Fibroblast of the aortic adventitia (primary cell): ENCODE measurements at places on chromosomes 16 and 17.

- DNase-seq, result peak; percentile 94
These were observed 10.1 kb downstream of the DYNC1LI2 start for GRCh38 chr16:66741169-66741900.

GRCh38 chr16:80366023-80366422, 174.8 kb upstream of the DYNLRB2 start:
- DNase-seq, result no peak

DNA sequence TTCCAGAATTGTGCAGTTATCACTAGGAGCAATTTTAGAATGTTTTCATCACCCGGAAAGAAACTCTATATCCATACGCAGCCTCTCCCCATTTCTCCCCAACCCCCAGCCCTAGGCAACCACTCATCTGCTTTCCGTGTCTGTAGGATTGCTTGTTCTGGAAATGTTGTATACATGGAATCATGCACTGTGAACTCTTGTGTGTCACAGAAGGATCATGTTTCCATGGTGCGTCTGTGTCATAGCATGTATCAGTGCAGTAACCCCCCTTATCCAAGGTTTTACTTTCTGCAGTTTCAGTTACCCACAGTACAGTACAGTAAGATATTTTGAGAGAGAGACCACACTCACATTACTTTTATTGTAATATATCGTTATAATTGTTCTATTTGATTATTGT, 299.4 kb downstream of the CPPED1 start:
- DNase-seq, result no peak

DNA sequence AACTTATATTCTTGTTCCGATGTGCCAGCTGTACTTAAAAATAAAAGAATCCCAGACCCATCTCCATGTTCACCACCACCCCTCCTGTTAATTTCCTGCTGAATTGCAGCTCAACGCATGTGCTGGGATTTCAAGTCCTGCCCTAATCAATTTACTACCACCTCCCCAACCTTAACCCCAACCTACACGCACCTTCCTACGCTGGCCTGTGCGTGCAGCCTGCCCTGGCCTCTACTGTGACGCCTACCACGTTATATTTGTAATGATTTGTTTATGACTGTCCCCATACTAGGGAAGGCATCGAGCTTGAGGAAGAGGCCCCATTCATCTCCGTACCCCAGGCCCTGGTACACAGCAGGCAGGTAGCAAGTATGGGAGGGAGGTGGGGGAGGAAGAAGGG, 251.1 kb downstream of the MRTFB start:
- DNase-seq, result no peak

GRCh38 chr17:74339537-74340195, 13.6 kb downstream of the KIF19 start:
- no peak for DNase-seq

GRCh38 chr16:46768809-46769208, 20.7 kb upstream of the MYLK3 start:
- no peak for DNase-seq

- DNase-seq, result peak; percentile 57
These were observed 40.8 kb downstream of the CYB5B start for GRCh38 chr16:69465083-69465721.

GRCh38 chr17:66750116-66750515, 84.8 kb upstream of the CACNG5 start:
- no peak for DNase-seq

- DNase-seq, result no peak
These were observed 4.7 kb downstream of the FBXL16 start for GRCh38 chr16:700684-701584.

GRCh38 chr17:74325376-74325742, 667 bp upstream of the KIF19 start:
- DNase-seq, result no peak

GRCh38 chr17:82031885-82032627, 578 bp downstream of the RAC3 start:
- DNase-seq, result no peak

- DNase-seq, result no peak
These were observed 35.4 kb downstream of the GINS2 start for GRCh38 chr16:85653290-85653891.

- DNase-seq, result no peak
These were observed 3.4 kb downstream of the TERF2 start for GRCh38 chr16:69382421-69382820.

GRCh38 chr16:31134625-31135534, 647 bp downstream of the PRSS8 start:
- no peak for DNase-seq

- peak; percentile 54 for DNase-seq
These were observed 38.4 kb upstream of the CSNK2A2 start for GRCh38 chr16:58236231-58236690.

DNA sequence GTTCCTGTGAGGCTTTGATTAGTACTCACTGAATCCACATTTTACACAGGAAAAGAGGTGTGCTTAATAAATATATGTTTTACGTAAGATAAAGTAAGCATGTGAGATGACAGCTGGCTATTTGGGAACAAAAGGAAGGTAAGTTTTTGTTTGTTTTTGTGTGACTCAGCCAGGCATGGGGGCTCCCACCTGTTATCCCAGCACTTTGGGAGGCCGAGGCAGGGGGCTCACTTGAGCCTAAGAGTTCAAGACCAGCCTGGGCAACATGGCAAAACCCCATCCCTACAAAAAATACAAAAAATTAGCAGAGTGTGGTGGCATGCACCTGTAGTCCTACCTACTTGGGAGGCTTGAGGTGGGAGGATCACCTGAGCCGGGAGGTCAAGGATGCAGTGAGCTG, 17.9 kb downstream of the GPR142 start:
- no peak for DNase-seq

DNA sequence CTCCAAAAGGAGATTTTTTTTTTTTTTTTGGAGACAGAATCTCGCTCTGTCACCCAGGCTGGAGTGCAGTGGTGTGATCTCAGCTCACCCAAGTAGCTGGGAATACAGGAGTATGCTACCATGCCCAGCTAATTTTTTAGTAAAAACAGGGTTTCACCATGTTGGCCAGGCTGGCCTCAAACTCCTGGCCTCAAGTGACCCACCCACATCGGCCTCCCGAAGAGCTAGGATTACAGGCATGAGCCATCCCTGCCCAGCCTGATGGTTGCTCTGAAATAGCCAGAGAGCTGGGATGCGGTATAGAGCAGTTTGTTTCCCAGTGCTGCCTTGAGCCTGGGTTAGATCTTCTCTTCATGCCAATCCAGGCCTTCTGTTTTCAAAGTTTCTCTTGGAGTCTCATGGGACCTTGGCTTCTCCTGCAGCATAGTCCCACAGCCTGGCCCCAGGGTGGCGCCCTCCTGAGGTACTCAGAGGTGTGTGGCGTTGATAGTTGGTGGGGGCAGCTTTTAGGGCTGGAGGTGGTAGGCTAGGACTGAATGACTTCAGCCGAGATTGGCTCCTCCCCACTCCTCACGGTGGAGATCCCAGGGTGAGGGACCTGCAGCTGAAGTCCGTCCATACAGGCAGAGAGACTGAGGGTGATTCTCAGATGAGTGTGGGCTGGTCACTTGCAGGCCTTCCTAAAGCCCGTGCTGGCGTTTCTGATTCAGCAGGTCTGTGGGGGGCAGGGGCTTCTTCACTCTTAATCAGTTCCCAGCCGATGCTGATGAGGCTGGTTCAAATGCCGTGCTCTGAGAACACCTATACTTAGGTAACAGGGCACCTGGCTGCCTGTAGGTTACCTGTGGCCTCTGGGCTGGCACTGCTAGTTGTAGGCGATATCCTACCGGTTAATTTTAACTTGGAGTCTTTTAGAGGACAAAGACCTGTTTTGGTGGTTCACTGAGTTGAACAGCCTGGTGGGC, 52.0 kb downstream of the TNFRSF13B start:
- DNase-seq, result no peak

DNA sequence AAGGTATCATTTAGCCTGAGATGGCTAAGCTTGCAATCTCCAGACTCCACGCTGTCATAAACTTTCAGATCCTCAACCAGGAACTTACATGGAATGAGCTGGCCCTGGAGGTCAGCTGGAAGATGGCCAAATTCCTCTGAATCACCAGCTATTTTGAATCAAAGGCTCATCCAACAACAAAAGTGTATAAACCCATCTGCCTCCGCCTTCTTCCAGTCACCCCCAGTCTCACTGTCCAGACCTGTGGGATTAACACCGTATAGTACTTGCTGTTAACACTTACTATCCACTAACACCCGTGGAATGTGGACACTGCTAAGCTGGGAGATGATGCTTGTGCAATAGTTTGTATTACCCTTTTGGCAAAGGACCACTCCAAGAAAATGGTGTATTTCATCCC, 1.9 kb upstream of the LCMT1 start:
- DNase-seq, result peak; percentile 97

DNA sequence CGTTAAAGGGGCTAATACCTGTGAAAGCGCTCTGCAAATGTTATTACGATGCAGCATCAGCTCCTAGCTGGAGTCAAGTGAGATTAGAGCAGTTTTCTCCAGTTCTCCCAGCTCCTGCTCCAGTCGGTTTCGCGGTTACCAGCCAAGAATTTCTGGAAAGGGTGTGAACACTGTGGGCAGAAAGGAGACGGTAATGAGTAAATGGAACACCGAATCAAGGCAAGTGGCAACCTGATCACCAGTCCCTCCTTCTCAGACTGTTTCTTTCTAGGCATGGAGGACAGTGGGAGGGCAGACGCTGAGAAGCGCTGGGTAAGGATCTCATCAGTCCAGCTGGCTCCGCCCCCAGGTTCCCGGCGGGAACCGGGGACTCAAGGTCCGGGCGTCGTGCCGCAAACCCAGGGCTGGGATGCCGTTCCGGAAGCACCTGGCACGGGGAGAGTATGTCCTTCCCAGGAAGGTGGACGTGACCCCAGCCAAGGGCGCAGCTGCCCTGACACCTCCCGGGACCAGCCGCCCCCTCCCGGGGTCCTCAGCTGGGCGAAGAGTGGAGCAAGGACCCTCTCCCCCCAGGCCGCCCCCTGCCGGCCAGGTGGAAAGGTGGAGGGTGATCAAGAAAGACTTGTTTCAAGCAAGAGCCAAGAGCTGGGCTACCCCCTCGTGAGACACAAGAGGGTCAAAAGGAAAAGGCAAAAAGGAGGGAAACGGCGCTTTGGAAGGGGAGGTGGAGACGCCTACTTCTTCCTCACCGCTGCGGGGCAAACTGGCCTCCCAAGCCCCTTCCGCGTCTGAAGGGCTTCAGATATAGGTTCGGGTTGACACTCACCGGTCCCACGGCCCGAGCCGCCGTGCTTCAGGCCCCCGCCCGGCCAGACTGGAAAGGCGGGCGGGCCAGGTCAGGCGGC, 481 bp downstream of the MYO19 start:
- DNase-seq, result peak; percentile 32

DNA sequence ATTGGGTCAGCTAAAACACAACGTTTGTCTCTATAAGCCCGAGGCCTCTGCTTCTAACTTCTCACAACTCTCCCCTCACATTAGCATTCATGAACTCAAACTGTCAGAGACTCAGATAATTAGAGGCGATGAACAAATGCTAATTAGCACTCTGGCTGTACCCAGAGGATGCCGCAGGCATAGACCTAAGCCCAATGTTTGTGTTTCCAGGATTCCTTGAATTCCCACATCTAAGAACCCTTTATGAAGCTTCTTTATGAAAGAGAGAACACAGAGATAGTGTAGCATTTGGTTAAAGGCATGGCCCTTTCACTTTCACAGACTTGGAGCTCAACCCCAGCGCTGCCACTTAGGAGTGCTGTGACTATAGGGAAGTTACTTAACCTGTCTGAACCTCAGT, 512.2 kb downstream of the GRIN2A start:
- no peak for DNase-seq

GRCh38 chr16:4958510-4959438, 644 bp downstream of the SEC14L5 start:
- no peak for DNase-seq

DNA sequence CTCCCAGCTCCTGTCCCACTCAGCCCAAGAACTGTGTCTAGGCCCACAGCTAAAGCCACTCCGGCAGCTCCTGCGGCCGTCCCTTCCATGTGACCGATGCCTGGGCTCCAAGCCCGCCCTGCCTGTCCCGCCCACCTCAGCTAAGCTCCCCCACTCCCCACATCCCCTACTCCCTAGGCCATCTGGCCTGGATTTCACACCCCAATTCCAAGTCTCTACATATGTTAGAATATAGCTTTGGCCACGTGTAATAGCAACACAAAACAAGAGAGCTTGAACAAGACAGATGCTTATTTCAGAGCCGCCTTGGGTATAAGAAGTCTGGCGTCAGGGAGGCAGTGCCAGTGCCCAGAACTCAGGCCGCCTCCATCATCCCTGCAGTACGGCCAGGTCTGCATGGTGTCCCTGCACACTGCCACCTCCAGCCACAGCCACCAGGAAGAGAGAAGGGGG, 30.0 kb upstream of the USP22 start:
- no peak for DNase-seq

DNA sequence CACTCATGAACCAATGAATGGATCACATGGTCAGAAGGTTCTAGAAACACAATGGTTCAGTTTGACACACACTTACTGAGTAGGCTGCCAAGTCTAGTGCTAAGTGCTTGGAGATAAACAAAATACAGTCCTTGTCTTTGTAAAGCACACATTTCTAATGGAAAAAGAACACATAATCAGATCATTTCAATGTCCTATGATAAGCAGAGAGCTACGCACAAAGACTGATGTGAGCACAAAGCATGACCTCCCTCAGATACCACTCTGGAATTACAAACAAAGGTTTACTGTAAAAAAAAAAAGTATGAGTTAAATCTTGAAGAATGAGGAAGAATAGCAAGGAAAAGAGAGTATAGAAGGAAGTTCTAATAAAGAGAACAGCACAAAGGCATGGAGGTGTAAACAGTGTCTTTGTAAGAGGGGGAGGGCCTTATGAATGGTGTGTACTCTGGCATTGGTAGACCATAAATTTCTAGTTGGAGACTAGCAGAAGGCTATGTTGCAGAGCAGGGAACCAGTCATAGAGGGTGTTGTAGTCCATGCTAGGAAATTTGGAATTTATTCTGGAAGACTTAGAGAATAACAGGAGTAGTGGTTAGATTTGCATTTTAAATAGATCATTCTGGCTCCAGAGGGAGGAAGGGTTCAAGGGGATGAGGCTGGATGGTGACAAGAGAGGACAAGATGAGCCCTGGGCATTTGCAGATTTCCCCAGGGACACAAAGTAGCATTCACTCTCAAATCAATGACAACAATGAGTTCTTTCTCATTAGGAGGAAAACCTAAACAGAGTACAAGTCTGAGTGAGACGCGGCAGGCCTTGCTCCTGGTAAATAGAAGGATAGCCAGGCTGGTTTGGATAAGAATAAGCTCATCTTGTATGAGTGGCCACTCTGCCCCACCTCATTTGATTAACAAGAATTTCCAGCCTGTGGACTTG, 468.0 kb downstream of the TOX3 start:
- DNase-seq, result no peak

- no peak for DNase-seq
These were observed 47.3 kb downstream of the TTC19 start for GRCh38 chr17:16046966-16047365.

- DNase-seq, result peak; percentile 73
These were observed 2.7 kb downstream of the MPRIP start for GRCh38 chr17:17044846-17045561.
